Caki2 (cell line): ENCODE measurements at places on chromosomes 7 and 10. TPM values are rescaled to one million over a fixed set of nuclear protein-coding genes. Genes with fewer than 3 reads are reported as not detected.

GRCh38 chr10:124145109-124145870 lies 51.9 kb upstream of the CHST15 start:
- no peak for DNase-seq

DNA sequence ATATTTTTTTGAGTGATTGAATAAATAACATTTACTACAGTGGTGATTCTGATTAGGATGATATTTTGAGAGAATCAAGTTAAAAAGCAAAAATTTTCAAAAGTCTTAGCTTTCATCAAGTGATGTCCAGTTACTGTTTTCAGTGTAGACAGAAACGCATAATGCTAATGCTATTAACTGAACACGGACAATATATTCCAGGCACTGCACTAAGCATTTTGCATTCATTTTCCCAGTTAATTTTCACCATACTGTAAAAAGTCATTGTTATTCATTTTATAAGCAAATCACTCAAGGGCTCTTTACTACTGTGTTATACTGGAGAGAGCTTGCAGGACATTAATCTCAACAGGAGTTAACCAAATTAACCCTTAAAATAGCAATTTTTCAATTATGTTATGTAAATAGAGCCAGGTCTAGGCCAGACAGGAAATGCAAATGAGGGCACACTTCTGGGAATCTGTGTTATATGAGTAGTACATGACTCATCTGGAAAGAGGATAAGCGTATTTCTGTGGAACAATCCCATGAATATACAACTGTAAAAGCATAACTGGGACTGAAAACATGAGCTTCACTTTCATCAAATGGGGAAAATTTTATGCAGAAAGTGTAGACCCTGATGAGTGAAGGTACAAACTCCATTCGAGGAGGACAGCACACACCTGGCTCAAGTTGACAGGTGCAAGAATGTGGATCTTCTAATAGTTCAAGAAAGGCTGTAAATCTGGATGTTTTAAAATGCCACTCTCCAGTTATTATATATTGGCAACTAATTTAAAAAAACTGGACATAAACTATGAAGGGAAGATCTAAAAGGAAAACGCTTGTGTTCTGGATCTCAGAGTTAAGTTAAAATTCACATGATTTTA lies 75.4 kb downstream of the ANK3 start:
- DNase-seq = peak; percentile 29

DNA sequence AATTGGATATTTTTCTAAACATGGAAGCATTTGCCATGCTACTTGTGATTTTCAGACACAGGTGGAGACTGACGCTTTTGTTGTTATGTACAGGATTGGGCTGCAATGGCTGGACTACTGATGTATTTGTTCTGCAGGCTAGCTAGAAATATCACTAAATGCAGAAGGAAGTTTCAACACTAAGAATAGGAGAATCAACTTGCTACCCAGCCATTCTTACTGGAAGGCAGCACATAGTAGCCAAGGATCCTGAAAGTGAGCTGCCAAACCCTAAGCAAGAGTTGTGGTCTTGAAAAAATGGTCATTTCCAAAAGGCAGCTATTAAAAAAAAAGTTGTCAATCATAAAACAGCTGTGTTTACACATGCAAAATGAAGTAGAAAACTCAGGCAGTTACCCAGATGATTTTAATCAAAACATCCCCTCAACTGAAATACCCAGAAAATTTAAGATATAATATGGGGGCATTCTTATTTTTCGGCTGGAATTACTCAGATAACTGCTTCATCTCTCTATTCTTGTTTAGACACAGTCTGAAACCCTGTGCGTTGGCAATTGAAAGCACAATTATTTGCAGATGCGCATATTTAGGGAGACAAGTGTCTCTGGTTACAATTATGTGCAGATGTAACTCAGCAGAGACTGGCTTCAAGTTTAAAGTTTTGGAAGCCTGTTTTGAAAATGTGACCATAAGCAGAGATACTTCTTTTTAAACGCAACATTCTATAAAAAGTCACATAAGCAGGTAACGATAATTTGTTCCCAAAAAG lies 31.2 kb downstream of the GFRA1 start:
- DNase-seq = no peak

DNA sequence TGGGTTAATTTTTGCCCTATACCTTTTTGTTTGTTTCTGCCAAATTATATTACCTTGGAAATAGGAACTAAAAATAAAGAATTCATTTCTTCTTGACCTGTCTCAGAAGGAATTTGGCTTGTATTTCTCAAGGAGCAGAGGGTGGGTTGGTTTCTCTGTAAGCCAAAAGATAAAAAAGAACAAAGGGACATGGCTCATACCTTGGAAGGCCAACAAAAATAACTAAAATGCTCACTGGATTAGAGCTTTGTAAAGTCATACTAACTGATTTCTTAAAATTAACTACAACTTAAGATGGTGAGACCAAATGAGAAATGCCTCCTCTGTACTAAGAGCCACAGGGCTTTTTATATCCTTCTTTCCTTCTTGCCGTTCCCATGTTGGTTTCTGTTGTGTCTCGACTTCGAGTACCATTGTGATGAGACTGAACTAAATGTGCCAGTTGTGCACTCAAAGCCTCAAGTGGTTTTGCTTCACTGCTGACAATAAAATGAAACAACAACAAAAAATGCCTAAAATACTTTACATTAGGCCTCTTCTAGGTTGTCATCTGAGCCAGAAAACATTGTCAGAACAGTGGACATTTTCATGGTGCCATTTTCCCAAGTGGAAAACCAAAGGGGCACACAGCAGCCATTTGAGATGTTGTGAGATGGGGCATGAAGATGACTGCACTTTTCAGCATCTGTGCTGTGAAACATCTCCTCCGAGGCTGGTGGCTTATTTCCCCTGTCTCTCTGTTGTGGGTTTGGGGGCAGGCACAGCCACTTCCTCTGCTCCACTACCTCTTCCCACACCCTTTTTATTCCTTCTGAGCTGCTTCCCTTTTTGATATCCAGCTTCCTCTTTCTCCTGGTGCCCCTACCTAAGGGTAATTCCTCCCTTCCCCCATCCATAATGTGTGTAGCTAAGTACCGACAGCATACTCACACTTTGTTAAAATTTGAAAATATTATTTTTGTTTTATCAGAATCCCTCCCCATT lies 51.8 kb upstream of the AGR3 start:
- no peak for DNase-seq

GRCh38 chr7:272631-273030 lies 17.3 kb upstream of the FOXL3 start:
- no peak for DNase-seq

DNA sequence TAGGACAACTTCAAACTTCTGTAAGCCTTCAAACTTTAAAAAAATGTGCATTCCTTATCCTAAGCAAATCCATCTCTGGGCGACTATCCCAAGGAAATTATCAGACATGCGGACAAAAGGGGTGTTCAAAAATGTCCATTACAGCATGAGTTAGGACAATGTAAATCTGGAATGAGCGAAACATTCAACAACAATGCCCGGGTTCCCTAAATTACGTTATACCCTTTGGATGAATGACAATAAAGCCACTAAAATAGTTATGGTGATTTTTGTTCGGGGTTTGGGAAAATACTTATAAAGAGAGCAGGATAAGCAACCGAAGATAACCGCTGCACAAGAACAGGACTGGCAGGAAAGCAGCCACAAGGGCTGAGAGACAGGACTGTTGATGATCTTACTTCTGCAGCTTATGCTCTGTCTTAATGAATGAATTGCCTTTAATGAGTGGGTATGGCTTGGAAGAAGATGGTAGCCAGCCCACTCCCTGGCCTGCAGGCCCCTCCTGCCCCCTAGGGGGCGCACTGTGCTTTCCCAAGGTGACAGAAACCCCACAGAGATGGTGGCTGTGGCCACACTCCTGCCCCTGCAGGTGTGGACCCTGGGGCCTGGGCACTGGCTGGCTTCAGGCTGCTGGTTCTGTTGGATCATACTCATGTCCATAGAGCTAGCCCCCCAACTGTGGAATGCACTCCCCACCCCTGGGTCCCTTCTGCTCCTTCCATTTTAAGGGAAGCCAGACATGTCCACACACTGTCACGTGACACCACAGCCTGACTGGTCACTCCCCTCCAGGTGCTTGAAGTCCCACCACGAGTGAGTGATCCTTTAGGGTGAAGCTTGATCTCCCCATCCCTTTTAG lies 45.0 kb downstream of the ZCCHC24 start:
- DNase-seq = peak; percentile 11

GRCh38 chr7:34452363-34452762 lies 205.7 kb upstream of the NPSR1 start:
- no peak for DNase-seq

Gene GPR85
- total RNA-seq = not detected in 2 replicates

DNA sequence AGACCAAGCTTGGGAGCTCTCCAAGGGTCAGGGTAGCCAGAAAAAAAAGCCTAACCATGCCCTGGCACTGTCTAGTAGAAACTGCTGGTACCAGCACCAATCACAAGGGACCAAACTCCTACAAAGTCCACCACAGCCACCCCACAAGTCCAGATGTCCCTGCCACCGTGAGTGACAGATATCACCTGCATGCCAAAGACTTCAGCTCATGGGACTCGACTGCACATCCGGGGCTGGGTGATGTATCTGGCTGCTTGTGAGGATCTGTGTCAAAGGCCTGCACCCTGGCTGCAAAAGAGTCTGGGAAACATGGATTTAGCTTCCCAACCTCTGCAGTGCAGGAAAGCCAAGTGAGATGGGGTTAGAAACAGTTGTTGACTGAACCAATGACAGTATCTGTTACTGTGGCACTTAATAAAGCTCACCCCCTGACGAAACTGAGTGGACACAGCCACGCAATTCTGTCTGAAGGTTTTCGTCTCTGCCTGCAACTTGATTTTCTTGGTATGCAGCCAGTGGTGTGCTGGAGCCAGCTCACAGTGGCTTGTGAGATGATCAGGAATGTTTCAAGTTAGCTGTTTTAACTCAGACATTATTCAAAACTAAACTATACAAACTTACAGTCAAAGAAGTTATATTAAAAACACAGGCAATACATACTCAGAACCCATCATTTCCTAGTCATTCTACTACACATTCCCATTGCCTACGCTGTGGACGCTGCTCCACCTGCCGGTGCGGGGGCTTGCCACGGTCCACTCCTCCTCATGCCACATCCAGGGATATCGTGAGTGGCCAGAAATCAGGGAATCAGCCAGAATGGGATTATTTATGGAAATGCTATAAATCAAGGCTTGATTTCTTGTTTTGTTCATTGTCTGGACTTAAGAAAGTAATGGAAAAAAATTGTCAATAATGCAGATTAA lies 9.2 kb downstream of the ZNF488 start:
- DNase-seq = no peak

GRCh38 chr10:132961420-132961786 lies 19.0 kb upstream of the CFAP46 start:
- DNase-seq = no peak

DNA sequence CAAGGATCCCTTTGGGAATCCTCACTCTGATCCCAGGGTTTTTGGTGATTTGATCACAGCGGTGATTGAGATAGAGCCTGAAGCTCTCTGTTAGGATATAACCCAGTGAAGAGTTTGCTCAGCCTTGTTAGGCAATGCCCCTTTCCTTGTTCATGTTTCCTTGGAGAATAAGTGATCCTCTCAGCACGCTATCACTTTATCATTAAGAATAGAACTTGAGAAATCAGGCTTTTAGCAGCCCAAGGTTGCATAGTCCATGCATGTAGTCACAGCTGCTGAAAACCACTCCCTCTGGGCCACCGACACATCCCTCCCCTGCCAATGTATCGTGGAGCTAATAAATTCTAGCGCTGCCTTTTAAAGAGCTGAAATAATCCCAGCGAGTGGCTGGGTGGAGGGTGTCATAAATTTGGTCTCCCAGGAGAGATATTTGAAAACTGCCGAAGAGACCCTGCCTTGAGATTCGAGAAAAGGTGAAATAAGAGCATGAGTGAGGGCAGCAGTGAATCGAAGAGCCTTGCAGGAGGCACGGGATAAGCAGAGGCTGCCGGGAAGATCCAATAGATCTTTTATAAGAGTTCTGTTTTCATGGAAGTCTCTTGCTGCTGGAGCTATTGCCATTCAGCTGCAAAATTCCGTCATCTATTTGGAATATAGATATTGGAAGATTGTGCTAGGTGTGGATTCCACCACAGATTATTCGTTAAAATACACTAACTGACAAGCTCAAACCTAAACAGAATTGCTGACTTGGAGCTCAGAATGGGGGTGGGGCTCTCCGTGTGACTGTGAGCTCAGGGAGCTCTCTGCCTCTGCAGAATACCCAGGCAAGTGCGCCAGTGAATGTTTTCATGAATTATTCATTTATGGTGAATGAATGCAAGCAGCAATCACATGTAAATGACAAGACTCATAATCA lies 249.8 kb downstream of the TRIL start:
- peak; percentile 81 for DNase-seq

GRCh38 chr7:30276203-30276900 lies 8.0 kb upstream of the ZNRF2 start:
- DNase-seq = peak; percentile 43

GRCh38 chr7:72015136-72015535 lies 397.0 kb downstream of the CALN1 start:
- DNase-seq = no peak

Gene CLCN1
- not detected in 2 replicates for total RNA-seq

Gene HABP2
- total RNA-seq = 0.72 and 1.6 TPM in 2 replicates

Gene KCNIP2
- total RNA-seq = 0.20 TPM in 1 of 2 replicates, not detected in the other

GRCh38 chr7:91302794-91303193 lies 38.6 kb downstream of the FZD1 start:
- no peak for DNase-seq

Gene DDC
- 0.90 and 4.4 TPM in 2 replicates for total RNA-seq

Gene MEOX2
- total RNA-seq = not detected in 2 replicates

Gene ARHGEF35
- total RNA-seq = 3.1 and 4.8 TPM in 2 replicates

DNA sequence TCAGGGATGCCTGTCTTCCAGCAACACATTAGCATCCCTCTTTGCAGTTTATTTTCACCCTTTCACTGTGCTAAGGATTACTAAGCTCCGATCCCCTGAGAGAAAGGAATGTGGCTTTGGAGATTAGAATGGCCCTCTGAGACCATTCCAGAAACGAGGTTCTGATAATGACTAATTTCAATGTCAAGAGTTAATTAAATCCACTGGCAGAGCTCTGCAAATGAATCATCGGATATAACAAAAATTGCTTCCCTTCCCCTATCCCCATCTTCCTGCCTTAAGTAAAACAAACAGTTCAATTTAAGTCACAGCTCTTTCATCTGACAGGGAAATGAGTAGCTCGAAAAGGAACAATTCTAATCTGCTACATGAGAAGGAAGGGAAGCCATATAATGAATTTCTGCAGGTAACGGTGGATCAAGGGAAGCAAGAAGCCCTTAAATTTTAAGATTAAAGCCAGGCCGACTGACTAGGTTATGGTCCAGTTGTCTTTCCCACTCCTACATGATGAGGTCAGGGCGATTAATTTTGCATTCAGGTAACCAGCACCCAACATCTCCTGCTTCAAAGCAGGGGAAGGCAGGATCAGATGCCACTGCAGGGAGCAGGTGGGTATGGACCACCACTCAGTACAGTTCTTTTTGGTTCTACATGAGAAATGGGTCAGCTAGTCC lies 50.5 kb downstream of the MALSU1 start:
- DNase-seq = peak; percentile 51

Gene FBH1
- total RNA-seq = 57.7 and 85.1 TPM in 2 replicates

GRCh38 chr10:117463545-117463920 lies 79.0 kb upstream of the EMX2 start:
- no peak for DNase-seq

- peak; percentile 7 for DNase-seq
Measured at GRCh38 chr7:142908921-142909890, 23.7 kb upstream of the TRPV6 start.
